ENCODE measurements at places on chromosomes 5 and 9.

DNA sequence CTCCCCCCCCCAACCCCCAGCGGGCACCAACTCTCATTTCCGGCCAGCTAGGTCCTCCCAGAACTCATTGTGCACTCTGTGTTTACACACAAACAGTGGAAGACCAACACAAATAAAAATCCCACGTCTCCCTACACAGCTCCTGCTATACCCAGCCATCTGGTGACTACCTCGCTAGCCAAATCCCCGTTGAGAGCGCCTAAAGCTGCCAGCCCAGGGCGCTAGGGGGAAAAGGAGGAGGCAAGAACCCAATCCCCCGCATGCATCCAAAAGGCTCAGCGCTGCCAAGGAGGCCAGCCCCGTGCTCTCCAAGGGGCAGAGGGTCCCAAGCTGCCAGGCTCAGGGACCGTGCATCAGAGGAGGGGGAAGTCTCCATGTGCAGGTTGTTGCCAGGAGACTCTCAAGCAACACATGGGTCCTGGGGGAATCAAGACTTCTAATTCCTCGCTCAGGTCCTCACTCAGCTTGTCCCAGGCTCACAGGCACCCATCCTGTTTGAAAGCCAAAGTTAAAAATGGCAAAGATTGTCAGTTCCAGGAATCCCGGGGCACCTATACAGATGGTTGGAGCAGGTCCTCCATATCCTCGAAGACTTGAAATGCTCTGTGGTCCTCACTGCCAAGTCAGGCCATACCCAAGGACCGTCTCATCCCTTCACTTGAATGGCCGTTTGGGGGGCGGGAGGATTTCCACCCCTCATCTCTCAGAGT, 2.7 kb downstream of the ASTN2 start:
- no peak for DNase-seq

DNA sequence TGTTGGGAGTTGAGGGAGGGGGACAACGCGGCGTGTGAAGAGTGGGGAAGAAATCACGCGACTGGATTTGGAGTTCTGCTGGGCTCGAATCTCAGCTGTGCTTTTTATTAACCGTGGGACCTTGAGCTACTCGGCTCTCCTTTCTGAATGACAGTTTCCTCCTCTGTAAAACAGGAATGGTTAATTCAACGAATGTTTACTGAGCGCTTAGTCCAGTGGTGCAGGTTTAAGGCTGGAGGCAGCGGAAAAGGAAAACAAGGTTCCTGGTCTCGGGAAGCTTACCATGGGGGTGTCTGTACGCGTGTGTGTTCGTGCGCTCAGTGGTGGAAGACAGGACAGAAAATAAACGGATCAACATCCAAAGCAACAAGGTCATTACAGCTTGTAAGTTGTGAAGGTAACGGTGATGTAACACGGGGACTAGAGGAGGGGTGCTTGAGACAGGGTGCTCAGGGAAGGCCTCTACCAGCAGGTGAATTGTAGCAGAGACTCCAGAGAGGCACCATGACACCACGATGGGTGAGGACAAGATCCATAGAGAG, 277 bp downstream of the EIF4E1B start:
- no peak for DNase-seq

DNA sequence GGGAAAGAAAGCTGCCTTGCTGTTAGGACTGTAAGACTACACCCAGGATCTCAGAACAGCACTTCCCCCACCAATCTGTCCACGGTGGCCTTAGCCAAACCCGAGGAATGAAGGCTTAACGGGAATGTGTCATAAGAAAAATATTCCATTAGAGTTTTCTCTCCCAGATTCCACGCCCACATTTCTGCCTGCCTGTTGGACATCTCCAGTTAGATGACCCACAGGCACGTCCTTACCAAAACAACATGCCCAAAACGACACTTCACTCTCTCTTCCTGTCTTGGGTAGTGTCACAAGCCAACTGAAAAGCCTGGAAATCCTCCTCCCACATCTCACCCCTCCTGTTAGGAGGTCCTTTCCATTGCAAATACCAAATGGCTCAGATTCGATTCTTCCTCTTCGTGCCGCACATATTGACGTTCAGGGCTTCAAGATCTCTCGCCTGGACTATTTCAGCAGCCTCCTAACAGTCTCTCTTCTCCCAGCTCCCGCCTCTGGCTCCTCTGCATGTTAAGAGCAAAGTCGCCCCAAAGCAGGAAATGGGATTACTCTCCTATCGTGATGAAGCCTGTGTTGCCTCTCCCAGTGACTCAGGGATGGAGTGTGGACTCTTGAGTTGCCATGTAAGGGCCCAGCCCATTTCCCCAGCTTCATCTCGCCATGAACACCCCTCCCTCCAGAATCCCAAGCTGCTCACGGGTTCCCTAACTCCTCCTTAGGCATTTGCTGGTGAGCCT, 159.3 kb downstream of the NR3C1 start:
- DNase-seq = no peak

DNA sequence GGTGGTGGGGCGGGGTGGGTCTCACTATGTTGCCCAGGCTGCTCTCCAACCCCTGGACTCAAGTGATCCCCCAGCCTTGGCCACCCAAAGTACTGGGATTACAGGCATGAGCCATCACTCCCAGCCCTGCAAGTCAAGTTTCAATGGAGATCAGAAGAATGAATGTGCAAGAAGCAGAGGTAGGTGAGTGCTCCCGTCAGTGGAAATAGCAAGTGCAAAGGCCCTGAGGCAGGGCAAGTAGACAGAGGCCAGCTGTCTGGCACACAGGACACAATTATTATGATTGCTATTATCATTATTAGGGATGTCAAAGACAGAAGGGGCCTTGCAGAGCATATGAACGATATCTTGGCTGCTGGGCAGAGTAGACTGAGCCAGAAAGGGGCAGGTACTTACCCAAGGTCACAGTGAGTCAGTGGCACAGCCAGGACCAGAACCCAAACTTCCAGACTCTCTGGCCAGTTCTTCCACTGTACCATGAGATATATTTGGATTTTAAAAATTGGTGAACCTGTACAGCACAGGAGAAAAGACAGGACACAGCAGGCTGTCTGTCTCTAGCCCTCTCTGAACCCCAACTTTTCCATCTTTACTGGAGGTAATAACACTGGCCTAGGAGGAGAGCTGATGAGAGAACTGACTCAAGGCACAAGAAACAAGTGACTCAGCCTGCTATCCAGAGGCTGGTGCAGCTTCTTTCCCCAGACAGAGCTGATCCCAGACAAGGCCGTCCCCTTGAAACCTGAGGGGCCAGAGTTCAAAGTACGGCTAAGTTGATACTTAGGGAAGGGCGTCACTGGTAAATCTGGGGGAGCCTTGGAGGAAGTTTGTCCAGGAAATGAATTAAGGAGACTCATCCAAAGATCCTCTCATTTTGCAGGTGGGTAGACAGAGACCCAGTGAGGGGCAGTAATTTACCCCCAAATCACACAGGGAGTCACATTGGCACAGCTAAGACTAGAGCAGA, 1.4 kb downstream of the HDHD3 start:
- DNase-seq = no peak

GRCh38 chr5:94562327-94562971, 56.0 kb downstream of the KIAA0825 start:
- no peak for DNase-seq

GRCh38 chr5:171840711-171841522, 55.3 kb downstream of the SMIM23 start:
- no peak for DNase-seq

- DNase-seq = no peak
Measured at GRCh38 chr5:145703856-145704255, 131.3 kb downstream of the PRELID2 start.

DNA sequence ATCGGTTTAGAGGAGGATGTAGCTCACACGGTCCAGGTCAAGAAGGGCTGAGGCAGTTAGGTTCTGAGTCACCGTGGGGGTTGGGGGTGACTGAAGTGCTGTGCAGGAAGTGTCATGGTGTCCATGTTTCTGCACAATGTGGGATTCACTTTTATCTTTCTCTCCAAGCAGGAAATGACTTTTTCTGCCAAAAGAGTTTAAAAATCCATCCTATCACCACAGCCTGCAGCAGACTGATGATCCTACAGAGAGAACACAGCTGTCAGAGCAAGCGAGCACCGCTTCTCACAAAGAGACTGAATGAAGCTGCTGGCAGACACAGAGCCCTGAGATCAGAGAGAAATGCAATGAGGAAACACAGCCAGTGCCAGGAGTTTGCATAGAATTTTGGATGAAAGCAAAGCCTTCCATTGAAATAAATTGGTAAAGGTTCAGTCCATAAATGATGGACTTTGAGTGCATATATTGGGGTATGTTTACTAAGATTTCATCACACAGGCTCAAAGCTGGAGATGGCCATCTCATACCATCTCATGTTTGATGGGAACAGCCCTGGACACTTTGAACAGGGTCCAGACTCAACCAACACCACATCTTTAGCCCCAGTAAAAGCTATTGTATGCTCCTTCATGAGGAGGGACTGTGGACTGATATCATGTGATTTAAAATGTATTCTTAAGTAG, 213.9 kb upstream of the FBXL7 start:
- DNase-seq = no peak

DNA sequence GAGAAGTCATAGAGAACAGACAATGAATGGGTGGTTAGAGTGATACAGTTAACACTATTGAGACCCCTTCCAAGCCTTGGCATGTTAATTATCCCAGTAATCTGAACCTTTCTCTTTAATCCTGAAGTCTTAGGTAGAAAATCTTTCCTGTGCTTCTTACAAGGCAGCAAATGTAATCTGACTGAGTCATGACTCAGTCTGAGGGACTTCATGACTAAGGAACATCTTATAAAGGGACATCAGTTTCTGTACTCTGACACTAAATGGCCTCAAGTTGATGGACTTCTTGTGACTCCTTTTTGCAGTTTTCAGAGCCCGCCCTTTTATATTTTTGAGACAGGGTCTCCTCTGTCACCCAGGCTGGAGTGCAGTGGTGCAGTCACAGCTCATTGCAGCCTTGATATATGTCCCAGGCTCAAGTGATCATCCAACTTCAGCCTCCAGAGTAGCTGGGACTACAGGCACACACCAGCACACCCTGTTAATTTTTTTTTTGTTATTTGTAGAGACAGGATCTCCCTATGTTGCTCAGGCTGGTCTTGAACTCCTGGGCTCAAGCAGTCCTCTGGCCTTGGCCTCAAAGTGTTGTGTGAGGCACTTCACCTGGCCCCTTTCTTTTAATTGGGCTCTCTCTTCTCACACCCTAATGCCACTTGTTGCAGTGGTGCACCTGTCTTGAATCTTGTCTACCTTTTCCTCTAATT, 9.5 kb downstream of the EXOSC3 start:
- DNase-seq = no peak

DNA sequence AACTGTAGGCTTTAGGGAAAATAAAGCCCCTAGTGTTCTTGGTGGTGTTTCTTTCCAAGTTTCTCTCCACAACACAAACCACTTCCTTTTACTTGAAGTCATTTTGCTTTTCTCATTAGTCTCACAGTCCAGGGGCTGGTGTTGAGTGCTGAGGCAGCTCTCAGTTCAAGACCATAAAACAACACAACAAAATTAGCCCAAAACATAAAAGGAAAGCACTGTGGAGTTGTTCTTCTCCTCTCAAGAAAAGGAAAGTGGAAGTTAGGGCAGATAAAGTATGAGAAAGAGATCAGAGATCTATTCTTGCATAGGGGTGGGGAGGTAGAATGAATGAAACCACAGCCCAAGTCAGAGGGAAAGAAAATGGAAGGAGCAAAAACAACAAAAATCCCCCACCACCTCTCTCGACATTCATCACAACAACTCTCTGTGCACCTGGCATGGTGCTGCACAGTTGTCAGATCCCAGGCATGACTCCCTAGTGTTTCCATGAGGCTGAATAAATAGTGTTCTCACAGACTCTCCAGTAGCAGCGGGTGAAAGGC, 569.9 kb downstream of the RAB3C start:
- DNase-seq = no peak

GRCh38 chr5:79702606-79703380, 13.2 kb downstream of the CMYA5 start:
- DNase-seq = peak; percentile 13

- no peak for DNase-seq
Measured at GRCh38 chr5:167982-168660, 23.2 kb upstream of the LRRC14B start.

DNA sequence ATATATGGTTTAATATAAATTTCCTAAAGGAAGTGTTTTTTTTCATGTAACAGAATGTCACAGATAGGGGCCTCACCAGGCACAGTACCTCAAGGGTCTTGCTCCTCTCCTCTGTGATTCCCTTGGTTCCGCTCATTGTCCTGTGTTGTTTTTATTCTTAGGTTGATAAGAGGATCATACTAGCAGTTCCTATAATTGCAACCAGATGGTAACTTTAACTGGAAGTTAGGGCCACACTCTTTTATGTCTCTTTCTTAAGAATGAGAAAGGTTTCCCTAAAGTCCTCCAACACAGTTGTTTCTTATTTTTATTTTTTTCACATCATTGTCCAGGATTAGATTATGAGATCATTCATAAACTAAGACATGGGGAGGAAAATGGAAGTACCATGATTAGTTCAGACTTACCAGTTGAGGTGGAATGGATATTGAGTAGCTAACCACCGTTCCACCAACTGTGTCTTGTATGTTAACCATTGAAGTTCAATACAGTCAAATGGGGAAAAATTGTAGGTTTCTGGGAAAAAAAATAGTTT, 41.1 kb downstream of the FAM174A start:
- no peak for DNase-seq

- DNase-seq = no peak
Measured at GRCh38 chr9:117739624-117740347, 35.6 kb downstream of the TLR4 start.

DNA sequence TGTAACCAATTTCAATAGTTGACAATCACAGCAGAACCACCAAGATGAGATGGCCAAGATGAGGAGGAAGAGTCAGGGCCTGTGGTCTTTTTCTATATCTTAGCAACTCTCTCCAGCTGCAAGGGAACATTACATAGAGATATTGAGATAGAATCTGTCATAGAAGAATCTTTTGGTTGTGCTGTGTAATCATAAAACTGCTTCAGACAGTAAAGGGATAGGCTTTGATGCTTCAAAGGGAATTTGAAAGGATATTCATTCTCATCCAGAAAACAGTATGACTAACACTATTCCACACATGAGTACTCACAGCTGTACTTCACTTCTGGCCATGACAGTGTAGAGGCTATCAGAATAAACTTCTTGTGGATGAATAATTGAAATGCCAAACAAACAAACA, 145.9 kb downstream of the YIPF5 start:
- DNase-seq = no peak

DNA sequence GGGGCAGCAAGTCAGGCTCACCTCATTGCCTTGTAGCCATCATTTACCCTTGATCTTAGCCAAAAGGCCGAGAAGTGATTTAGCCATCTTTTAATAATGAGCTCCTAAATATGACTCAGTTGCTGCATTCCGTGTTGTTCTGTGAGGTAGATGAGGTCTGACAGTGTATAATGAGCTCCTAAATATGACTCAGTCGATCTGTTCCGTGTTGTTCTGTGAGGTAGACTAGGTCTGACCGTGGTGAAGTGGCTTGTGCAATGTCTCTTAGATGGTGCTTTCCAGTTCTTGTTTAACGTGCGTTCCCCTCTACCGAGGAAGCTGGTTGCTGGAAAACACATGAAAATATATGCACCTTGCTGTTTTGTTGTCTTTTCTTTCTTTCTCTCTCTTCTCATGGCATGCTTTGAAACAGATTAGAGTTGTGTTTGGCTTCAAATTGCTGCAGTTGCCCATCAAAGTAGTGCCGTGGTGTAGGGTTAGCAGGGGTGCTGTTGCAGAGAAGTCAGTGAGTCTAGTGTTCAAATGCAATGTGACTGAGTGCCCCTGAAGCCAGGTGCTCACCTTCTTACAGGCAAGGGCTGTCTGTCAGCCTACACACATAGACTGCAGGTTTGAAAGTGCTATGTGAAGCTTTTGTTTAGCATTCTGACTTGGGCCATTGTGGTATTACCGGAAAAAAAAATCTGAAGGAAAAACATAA, 118.6 kb downstream of the KDM4C start:
- DNase-seq = no peak

Measured in stimulated activated CD4-positive, alpha-beta T cell treated with anti-CD3 and anti-CD28 coated beads, Interleukin-1b, Interleukin-23, amount 100 ng/mL, for 24 hours (primary cell).